Uterine smooth muscle cell (primary cell): ENCODE measurements at places on chromosomes 1 and 21. TPM values are rescaled to one million over a fixed set of nuclear protein-coding genes. Genes with fewer than 3 reads are reported as not detected.

The A3GALT2 gene
- not detected in 2 replicates for total RNA-seq

The PRKCZ gene
- 8.2 and 14.0 TPM in 2 replicates for total RNA-seq

The HPCA gene
- not detected in 2 replicates for total RNA-seq

The RGSL1 gene
- total RNA-seq, result not detected in 2 replicates

The S100A14 gene
- total RNA-seq, result 0.22 TPM in 1 of 2 replicates, not detected in the other

The CD5L gene
- total RNA-seq, result not detected in 2 replicates

The GBP6 gene
- total RNA-seq, result 0.11 TPM in 1 of 2 replicates, not detected in the other

The SDC3 gene
- 7.7 and 10.5 TPM in 2 replicates for total RNA-seq

The NCF2 gene
- 0.11 and 0.87 TPM in 2 replicates for total RNA-seq

The GPN2 gene
- total RNA-seq, result 9.8 and 11.1 TPM in 2 replicates

The SERTAD4 gene
- 0.33 and 1.4 TPM in 2 replicates for total RNA-seq

The PDZK1 gene
- total RNA-seq, result 0.50 and 1.00 TPM in 2 replicates

The NPHS2 gene
- total RNA-seq, result not detected in 2 replicates

The ILDR2 gene
- total RNA-seq, result 0.11 TPM in 1 of 2 replicates, not detected in the other

The PEX14 gene
- 12.0 and 12.5 TPM in 2 replicates for total RNA-seq

The PDE4B gene
- total RNA-seq, result 19.4 and 19.7 TPM in 2 replicates

The RGS1 gene
- not detected in 2 replicates for total RNA-seq

The PLPPR4 gene
- 0.22 and 0.25 TPM in 2 replicates for total RNA-seq

The TMEM269 gene
- total RNA-seq, result under 0.01 and 0.12 TPM in 2 replicates

The OR2L8 gene
- total RNA-seq, result 0.25 TPM in 1 of 2 replicates, not detected in the other

The OLFML3 gene
- total RNA-seq, result 187 and 300 TPM in 2 replicates

The SEC16B gene
- 3.4 and 3.7 TPM in 2 replicates for total RNA-seq

The FCN3 gene
- not detected in 2 replicates for total RNA-seq

The ZYG11A gene
- total RNA-seq, result 0.50 and 2.0 TPM in 2 replicates
